Cardiac septum (tissue), 1 donor: ENCODE measurements at places on chromosomes 16 and 17. TPM values are rescaled to one million over a fixed set of nuclear protein-coding genes. Genes with fewer than 3 reads are reported as not detected.
A peak's percentile ranks its signal among the peaks of the same experiment; 100 is the strongest.

- no peak for DNase-seq
These were observed 21.0 kb downstream of the C16orf90 start for GRCh38 chr16:3474136-3474779.

DNA sequence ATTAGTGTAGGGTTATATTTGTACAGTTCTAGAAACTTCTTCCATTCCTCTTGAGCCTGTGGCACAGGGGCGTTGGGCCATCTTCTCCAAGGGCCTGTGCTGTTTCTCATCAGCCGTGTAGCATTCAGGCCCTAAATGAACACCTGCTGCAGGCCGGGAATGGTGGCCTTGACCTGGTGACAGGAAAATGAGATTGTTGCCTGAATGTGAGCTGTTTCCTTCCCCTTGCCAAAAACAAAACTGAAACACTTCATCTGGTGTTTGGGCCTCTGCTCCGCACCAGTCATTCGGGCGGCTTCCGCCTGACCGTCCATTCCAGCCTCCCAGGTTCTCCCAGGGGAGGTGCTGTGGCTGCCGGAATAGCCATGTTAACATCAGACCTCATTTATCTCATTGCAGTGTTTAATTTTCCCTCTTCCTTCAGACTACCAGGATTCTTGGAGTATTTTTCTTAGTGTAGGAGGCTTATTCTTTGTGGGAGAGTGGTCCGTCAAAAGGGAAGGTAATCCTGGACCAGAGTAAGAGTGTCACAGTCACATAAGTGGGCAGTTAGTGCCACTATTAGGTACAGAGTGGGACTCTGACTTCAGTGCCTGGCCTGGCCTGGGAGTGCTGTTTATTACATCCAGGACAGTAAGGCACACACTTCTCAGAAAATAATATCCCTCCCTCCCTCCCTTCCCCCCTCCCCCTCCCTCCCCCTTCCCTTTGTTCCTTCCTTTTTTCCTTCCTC, 61.9 kb downstream of the WWP2 start:
- peak; percentile 79 for DNase-seq

DNA sequence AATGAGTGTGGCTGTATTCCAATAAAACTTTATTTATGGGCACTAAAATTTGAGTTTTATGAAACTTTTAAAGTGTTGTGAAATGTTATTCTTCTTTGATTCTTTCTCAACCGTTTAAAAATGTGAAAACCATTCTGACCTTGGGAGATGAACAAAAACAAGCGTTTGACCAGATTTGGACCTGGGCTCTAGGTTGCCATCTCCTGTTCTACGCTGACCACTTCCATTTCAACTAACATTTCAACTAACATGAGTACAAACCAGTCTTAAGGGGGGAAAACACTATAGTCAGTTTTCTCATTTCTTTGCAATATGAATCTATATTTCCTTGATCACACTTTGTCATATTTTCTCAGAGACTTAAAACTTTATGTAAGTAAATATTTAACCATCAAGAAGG, 118.4 kb upstream of the IRX5 start:
- no peak for DNase-seq

DNA sequence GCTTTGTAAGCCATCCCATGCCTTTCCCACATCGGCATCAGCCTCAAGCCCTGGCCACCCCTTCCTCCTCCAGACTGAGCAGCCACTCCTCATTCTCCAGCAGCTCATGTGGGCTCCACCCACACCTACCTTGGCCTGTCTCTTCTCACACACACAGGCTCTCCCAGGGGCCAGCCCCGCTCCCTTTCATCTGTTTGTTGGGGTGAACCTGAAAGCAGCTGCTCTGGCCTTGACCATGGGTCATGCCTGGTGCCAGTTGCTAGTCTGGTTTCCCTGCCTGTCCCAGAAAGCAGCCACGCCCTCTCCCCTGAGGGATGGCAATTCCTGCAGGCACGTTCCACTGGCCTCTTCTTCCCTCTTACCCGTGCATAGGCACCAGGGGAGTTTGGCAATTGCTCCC, 11.4 kb upstream of the TMEM238L start:
- no peak for DNase-seq

DNA sequence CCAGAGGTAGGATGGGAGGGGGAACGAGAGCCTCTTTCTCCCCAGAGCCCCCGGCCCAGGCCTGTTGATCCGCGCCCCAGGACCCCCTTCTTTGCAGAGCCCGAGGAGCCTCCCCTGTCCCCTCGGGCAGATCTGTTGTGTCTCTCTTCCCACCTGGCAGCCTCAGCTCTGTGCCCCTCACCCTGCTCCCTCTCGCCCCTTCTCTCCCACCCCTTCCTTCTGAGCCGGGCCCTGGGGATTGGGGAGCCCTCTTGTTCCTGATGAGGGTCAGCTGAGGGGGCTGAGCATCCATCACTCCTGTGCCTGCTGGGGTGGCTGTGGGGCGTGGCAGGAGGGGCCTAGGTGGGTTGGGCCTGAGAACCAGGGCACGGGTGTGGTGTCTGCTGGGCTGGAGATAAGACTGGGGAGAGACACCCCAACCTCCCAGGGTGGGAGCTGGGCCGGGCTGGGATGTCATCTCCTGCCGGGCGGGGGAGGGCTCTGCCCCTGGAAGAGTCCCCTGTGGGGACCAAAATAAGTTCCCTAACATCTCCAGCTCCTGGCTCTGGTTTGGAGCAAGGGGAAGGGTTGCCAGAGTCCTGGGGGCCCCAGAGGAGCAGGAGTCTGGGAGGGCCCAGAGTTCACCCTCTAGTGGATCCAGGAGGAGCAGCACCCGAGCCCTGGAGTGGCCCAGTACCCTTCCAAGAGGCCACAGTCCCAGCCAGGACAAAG, 65.4 kb downstream of the MRC2 start:
- no peak for DNase-seq

GRCh38 chr17:79098282-79098867, 23.8 kb downstream of the ENGASE start:
- DNase-seq: no peak

DNA sequence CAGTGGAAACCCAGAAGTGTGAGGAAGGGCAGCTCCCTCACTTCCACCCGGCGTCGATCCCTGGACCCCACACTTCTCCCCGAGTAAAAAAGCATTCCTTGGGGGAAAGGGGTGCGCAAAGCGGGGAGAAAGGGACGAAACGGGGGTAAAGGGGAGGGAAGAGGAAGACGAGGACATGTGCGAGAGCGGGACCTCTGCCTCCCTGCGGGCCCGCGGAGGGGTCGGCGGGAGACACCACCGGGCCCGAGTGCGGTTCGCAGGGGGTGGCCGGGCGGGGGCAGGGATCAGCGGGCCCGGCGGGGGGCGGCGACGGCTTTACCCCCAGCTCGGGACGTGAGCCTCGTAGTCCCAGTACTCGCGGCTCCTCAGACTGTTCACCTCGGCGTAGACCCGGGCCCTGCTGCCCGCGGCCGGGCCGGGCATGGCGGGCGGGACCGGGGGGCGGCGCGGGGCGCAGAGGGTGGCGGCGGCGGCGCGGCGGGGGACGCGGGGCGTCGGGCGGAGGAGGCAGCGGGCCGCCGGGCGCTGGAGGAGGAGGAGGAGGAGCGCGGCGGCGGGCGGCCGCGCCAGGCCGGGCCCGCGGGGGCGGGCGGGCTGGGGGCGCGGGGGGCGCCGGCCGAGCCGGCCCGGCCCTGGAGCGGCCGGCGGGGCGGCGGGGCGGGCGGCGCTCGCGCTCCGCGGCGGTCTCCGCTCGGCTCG, 443 bp downstream of the CSNK2A2 start:
- no peak for DNase-seq

CD300A gene
- 2.6 TPM for total RNA-seq

TAC4 gene
- 1.7 TPM for total RNA-seq

COIL gene
- 7.0 TPM for total RNA-seq

CTF1 gene
- total RNA-seq: 17.7 TPM

GDPD3 gene
- 3.0 TPM for total RNA-seq

HS3ST4 gene
- not detected for total RNA-seq

ARHGAP23 gene
- 96.8 TPM for total RNA-seq

KRT32 gene
- 0.27 TPM for total RNA-seq

SLC9A5 gene
- 1.1 TPM for total RNA-seq
